ENCODE measurements at places on chromosomes 5 and 9.
A peak's percentile ranks its signal among the peaks of the same experiment; 100 is the strongest.

DNA sequence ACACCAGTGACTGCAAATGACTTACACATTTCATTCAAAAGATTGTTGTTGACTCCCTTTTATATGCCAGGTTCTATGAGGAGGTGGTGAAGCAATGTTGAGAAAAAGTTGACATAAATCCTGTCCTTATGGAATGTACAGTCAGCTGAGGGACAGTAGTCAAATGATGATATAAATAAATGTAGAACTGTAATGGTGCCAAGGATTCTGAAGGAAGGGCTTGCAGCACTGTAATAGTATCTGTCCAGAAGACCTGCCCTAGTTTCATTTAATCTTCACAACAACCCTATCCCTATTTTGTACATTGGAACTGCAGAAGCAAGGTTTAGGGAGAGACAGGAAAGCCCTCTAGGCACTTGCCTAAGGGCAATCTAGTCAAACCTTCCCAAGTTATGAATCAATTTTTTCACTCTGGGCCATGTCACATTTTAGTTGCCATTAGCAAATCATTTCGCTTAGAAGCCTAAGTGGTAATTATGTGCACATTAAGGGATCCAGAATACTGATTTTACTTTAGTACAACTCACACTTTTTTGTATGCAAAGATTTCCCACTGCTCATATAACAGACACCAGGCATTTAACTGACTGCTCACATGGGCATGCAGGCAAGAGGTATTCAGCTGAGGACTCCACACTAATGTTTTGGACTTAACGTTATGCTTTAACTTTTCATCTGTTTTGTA, 34.5 kb upstream of the LIFR start:
- DNase-seq = no peak

DNA sequence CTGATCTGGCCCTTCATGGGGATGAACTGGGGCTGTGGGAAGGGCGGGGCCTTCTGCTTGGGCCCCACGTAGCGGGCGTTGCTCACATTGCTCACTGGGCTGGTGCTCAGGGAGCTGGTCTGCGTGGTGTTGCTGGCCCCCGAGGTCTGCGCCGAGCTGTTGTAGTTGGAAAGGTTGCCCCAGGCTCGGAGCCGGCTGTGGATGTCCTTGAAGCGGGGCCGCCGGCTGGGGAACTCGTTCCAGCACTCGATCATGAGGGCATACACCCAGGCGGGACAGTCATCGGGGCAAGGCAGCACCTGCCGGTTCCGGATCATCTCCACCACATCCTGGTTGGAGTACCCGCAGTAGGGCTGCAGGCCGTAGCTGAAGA, 226.0 kb downstream of the ROR2 start:
- no peak for DNase-seq

DNA sequence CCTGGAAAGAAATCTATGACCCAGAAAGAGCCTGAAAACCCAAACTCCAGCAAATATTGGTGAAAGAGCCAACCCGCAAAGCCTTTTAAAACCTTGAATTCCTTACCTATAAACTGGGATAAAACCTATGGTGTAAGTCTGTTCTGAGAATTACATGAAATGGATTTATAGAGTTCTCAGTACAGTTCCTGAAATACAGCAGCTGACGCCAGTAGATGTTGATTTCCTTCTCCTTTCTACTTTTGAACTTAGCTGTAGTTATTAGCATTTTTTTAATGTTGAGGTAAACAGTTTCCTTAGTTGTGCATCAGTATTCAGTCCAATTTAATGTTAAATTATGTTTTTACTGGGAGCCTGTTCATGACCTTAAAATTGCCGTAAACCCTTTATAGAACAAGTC, 3.7 kb downstream of the SPIN1 start:
- DNase-seq = no peak

GRCh38 chr5:98076501-98076900, 697.0 kb upstream of the RGMB start:
- no peak for DNase-seq

- DNase-seq = no peak
Measured at GRCh38 chr5:148793261-148793660, 33.1 kb upstream of the ADRB2 start.

DNA sequence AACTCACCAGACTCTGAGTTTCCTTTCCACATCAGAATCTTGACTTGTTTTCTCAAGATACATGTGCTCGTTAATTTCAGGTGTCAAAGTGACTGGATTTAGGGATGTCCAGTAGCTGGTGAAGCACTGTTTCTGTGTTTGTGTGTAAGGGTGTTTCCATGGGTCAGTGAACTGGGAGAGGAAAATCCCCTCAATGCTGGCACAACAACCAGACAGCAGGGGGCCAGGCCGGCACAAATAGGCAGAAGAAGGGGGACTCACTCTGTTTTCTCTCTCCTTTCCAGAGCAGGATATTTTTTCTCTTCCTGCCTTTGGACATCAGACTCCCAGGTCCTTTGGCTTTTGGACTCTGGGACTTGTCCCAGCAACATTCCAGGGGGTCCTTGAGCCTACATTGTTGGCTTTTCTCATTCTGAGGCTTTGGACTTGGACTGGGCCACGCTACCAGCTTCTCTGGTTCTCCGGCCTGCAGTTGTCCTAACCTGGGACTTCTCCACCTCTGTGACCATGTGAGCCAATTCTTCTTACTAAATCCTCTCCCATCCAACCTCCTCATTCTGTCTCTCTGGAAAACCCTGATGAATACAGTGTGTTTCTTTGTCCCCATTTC, 144.0 kb downstream of the CAAP1 start:
- DNase-seq = no peak

DNA sequence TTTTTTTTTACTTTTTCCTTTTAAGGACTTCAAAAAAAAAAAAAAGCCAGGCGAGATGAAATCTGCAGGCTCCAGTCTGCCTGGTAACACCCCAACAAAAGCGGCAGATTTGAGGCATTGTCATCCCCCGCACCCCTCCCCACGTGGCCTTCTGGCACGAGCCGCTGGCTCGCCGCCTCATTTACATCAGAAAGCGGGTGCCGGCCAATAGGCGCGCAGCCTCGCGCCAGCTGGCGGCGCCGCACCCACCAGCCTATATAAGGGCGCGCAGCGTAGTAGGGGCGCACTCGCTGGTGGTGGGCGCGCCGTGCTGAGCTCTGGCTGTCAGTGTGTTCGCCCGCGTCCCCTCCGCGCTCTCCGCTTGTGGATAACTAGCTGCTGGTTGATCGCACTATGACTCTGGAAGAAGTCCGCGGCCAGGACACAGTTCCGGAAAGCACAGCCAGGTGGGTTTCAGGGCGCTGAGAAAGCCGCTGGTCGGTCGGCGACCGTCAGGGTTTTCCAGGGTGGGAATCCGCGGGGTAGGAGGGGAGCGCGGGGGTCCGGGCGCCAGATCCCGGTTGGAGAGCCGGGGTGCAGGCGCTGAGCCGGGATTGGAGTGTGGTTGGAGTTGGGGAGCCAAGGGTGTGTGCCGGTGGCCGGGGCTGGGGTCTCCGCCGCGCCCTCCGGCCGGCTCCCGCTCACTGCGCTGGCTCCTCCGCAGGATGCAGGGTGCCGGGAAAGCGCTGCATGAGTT, at the start of gene GADD45G:
TSS of gene GADD45G (plus strand) at position 284 of the 736 bp plus-strand sequence. CDS start at position 394, 110 bp downstream.
- peak; percentile 91 for DNase-seq

GRCh38 chr5:135054546-135054945, 20.5 kb upstream of the PITX1 start:
- DNase-seq = no peak

DNA sequence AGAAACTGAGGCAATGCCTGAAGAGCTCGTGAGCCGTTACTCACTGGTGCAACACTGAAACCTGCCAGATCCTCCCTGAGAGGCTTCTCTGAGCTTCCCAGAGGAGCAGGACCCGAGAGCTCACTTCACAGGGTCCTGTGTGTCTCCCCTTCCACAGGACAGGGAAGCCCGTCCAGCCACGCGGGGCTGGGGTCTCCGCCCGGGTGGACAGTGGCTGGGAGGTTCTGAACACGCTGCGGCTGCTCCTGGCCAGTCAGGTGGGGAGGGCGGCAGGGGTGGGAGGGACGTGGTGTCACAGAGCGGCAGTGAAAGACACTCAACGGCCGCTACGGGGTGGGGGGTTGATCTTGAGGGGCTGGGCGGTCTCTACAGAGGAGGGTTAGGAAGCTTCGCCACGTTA, 290 bp upstream of the ZDHHC11 start:
- DNase-seq = no peak

GRCh38 chr5:157067005-157067404, 8.1 kb upstream of the HAVCR1 start:
- no peak for DNase-seq

DNA sequence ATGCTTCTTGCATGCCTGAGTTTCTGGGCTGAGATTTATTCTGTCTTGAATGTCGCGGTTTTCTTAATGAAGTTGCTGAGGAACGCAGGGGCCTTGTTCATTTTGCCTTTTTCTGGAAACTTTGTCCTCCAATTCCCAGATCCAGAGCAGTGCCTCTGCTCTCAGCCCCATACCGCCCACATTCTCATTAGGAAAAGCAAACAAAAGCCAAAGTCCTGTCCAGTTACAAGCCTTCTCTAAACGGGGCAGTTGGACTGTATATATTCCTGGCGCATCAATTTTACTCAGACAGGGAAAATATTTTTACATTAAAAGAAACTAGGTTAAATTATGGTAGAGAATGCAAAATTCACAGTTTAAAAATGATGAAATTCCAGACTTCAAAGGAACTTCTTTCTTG, 1.2 kb upstream of the PSAT1 start:
- DNase-seq = no peak

DNA sequence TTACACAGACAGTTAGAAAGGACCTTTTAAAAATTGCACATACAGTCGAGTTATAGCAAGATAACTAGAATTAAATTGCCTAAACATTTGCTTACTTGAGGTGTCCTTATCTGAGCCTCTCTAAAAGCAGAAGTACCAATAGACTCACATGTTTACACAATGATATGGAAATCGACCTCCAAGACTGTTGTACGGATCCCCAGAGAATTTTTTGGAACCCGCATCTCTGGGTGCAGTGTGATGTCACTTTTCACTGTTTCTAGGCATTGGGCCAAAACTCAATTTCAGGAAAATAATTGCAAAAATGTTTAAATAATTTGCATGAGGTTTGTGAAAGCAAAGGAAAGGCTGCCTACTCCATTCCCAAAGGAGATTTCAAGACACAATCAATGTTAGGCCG, 63.1 kb upstream of the ATG10 start:
- no peak for DNase-seq

GRCh38 chr5:89973516-89973915, 436.0 kb downstream of the CETN3 start:
- DNase-seq = no peak

GRCh38 chr5:43409809-43410271, 2.4 kb downstream of the CCL28 start:
- no peak for DNase-seq

DNA sequence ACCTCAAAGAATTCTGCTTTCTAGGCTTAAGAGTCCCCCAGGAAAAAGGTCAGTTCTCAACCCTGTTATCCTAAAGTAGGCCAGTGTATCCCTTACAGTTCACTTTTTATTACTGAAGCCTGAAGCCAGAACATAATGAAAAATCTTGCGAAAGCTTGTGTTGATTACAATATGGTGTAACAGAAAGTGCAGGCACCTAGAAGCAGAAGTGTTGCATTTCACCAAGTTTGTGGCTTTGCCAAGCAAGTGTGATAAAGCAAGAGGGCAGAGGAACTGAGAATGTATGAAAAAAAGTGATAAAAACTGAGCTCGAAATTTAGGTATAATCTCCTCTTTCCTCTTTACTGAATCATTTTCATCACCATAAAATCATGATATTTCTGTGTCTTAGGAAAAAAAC, 26.2 kb downstream of the AGTPBP1 start:
- DNase-seq = no peak

DNA sequence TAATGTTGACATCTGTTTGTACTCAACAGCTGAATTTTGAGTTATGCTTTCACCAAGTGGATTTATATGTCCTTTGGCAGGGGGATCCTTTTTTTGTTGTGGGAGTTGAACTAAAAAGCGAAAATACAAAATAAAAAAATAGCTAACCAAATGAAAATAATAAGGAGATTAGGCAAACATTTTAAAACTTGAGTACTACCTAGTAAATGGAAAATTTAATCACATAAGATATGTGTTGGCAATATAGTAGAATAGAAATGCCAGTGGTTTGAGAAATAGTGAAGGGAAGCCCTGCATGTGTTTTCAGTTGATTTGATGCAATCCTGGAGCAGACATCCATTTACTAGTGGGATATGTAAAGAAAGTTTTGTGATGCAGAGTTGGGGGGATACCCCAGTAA, 98.0 kb downstream of the RASGRF2 start:
- no peak for DNase-seq

- no peak for DNase-seq
Measured at GRCh38 chr9:99335280-99335679, 113.2 kb downstream of the SEC61B start.

- no peak for DNase-seq
Measured at GRCh38 chr5:172705576-172706084, 64.6 kb downstream of the NEURL1B start.

DNA sequence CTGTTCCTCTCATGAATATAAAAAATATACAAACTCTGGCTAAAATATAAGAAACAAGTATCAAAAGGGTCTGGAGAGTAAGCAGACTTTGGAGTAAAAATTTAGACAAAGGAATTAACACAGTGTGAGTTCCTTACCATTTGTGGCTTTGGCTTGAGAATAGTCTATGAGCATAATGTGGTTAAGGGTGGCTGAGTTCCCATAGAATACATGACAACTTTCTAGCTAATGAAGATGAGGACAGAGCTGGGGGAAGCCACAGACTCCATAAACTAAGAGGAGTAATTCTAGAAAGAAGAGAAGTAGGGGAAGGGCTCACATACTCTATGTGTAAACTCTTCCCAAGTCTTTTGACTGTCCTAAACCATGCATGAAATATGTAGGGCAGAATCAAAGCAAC, 79.4 kb downstream of the CAAP1 start:
- no peak for DNase-seq
